ENCODE measurements at places on chromosomes 7 and 10. TPM values are rescaled to one million over a fixed set of nuclear protein-coding genes. Genes with fewer than 3 reads are reported as not detected.
A peak's percentile ranks its signal among the peaks of the same experiment; 100 is the strongest.

DNA sequence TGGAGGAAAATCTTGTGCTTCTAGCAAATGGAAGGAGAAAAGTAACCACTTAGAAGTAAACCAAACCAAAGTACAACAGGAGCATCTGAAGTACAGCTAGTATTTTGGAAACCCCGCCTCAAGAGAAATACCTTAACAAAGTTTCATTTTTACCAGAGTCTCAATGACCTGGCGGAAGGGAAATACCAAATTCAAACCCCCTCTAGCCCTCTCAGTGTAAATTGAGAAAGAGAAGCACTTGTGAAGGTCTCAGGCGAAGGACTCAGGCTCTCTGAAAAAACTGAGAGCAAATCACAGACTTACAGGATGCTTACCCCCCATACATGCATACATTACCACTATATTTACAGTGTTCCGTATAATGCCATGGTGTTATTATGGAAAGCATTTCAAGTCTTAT, 70.1 kb downstream of the ZPBP start:
- DNase-seq = no peak

- DNase-seq = peak; percentile 38
These were observed 43.2 kb downstream of the PNLIPRP3 start for GRCh38 chr10:116470768-116471415.

DNA sequence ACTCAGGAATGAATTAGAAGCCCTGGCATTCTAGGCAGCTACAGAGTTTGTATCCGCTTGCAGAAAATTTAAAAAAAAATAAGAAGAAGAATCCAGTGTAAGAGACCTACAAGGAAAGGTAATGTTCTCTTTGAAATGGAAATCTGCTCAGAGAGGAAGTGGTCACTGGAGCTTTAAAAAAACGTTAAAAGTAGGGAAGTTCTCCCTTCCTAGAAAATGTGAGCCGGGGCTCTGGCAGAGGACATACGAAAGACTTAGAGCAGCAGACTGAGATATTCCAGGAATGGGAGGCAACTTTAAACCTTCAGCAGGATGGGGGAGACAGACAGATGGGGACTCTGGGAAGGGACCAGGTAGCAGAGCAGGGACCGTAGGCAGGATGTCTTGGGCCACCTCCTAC, 149.4 kb upstream of the NPS start:
- DNase-seq = no peak

- DNase-seq = no peak
These were observed 12.9 kb upstream of the KCP start for GRCh38 chr7:128923411-128923800.

DNA sequence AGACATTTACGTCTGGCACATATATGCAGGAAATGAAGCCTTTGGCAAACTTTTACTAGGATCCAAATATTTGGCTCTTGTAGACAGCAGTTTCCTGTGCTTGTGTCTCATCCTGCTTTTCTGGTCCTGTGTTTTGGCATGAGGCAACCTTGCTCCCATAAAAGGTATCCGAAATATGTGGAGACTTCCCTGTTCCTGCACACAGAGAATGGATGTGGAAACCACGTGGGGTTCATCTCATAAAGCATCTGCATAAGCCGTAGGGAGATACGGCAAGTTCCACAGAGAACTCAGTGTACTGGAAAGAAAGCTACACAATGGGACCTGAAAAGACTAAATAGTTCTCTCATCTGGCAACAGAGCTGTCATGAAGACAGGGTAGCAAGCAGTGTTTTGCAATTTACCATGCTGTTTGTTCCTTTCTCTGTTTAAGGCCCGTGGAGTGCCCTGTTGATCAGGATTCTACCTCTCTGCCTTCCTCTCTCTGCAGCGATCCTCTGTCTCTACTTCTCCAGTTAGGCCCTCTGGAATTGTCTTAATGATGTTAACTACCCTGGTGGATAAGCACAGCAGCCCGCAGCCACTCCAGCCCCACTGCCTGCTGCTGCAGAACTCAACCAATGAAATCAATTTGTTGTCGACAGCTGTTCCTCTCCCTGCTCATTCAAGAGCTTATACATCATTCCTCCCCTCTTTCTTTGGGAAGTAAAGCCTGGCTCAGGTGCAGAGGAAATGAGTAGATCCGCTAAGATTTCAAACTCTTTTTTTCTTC, 293.6 kb downstream of the CSTF2T start:
- DNase-seq = no peak

- DNase-seq = no peak
These were observed 185.1 kb upstream of the PRPS1L1 start for GRCh38 chr7:18212758-18213157.

DNA sequence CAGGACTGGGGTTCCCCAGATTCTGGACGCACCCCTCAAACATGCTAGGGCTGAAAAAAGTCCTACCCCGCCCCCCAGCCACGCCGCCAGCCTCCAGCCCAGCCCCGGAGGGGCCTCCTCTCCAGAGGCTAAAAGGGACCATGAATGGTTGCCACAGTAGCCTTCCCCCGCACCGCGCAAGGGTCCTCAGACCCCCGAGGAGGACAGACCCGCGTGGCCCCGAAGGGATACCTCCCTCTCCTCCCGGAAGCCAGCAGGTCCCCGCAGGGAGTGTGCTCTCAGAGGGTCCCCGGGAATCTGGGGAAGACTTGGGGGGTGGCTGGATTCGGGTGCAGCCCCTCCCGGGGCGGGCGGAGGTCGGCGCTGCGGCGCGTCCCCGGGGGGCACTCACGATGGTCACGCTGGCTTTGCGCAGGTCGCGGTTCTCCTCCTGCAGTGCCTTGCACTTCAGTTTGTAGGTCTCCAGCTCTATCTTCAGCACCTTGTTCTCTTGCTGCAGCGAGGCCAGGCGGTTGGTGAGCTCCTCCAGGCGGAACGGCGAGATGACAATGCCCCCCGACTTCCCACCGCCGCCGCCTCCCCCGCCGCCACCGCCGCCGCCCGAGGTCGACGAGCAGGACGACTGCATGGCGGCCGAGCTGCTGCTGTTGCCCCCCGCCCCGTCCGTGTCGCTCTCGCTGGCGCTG, 482 bp downstream of the CCDC6 start:
- no peak for DNase-seq

- peak; percentile 34 for DNase-seq
These were observed 592.5 kb downstream of the ARL4A start for GRCh38 chr7:13279854-13280435.

GRCh38 chr7:155258226-155258560, 39.5 kb upstream of the INSIG1 start:
- DNase-seq = peak; percentile 84

DNA sequence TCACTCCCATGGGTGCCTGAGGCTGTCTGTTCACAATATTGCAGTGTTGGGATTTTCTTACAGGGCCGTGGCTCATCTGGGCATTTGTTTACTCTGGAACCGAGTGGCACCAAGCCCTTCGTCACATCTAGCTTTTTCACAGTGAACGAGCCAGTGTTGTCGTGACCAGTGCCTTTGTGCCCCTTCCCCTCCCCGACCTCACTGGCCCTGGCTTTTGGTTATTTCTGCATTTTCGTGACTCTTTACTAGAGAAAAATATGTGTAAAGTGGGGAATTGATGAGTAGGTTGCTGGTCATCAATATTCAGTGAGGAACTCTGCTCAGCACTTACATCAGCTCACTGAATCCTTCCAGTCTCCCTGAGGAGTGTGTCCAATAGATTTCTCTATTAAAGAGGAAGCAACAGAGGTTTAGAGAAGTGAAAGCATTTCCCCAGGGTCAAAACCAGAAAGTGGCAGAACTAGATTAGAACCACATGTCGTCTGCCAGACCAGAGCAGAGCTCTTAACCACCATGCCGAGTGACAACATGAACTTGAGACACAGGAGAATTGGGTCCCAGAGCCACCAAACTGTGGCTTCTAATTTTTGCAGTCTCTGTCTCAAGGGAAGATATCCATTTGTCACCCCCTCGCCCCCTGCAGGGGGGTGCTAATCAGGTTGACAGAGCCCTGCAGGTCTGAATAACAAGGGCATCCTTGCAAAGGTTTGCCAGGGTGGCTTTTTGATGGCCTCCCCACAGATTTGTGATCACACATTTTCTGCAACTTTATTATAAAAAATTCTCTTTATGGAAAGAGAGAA, 125.3 kb downstream of the CHN2 start:
- no peak for DNase-seq

Gene CAV2
- total RNA-seq = 223 TPM

Gene GATA3
- total RNA-seq = 0.52 TPM

Gene STEAP4
- total RNA-seq = 2.1 TPM

Gene OR2A5
- not detected for total RNA-seq
